ENCODE measurements at places on chromosomes 3 and 15.

DNA sequence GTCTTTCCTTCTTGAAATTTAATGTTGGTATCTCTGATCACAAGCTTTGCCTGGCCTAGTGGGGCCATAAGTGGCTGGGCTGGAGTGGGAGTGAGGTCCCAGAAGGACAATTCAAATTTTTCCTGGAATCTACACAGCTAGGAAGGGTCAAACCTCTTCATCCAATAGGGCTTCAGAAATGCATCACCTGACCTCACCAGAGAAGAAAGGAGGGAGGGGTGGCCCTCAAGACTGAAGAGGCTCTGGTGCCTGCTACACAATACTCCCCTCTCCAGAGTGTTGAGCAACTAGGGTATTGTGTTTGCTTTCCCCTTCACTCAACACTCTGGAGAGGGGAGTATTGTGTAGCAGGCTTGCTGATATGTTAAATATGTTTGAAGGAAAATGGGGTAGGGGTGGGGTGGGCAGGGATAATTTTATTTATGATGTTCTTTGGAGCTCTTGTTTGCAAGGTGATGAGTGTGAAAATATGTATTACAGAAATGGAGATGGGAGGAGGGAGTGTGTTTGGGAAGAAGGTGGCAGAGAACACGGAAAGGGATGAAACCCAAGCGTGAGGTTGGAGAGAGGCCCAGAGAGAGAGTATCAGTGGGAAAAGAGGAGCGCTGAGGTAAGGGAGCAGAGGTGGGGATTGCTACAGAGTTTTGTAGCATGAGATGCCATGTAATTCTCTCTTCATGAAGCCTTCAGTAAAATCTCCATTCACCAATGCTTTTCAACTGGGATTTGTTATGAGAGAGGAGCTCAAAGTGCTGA is 5.7 kb upstream of the KLHL24 start:
- DNase-seq = no peak

DNA sequence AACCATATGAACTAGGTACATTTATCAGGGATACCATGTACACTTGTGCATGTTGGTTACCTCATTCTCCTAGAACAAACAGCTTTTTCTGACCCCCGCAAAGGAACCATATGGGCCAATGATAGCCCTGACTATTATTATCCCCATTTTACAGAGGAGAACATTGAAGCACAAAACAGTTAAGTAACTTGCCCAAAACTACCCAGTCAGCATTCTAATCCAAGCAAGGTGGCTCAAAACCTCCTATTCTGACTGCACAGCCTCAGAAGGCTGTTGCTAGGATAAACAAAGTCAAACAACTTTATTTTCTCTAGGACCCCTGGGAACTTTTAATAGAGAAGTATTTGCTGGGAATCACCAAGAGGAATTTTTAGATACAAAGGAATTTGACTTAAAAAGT is 36.7 kb downstream of the CFAP44 start:
- no peak for DNase-seq

GRCh38 chr3:67706934-67707333 is 52.5 kb upstream of the SUCLG2 start:
- DNase-seq = no peak

GRCh38 chr3:60641354-60641753 is 609.9 kb downstream of the FHIT start:
- no peak for DNase-seq

GRCh38 chr15:39465843-39466749 is 114.8 kb upstream of the THBS1 start:
- DNase-seq = no peak

- DNase-seq = no peak
Measured at GRCh38 chr3:104628185-104628789, 738.4 kb upstream of the ALCAM start.

- DNase-seq = no peak
Measured at GRCh38 chr3:57793737-57794187, 37.7 kb downstream of the SLMAP start.

DNA sequence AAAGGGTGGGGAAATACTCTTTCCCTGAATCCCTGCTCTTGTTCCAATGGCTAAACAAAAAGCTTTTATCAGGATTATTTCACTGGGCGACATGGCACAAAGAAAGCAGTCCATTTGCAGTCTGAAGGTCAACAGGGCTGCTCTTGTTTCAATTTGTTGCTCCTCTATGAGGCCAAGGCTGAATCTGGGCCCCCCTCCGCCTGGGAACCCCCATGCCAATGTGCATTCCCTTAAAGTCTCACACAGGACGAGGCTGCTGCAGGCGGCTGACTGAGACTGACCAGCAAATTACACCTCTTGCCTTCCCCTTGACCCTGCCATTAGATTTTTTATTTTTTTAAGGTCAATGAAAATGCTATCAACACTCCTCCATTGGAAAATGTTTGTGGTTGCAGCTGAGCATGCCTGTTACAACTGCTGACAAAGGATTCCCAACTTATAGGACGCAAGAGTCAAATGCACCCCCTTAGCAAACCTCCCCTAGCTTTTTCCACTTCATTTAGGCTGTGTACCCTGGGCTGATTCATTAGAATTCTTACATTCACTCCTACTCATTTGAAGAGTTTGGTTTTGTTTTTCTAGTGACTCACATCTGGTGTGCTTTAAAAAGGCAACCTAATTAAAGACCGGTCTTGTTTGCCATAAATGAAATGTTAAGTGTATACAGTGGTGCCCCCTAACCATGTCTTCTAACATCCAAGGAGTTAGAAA is 60.8 kb upstream of the ARHGEF3 start:
- no peak for DNase-seq

- no peak for DNase-seq
Measured at GRCh38 chr3:168047190-168047795, 48.4 kb downstream of the GOLIM4 start.

DNA sequence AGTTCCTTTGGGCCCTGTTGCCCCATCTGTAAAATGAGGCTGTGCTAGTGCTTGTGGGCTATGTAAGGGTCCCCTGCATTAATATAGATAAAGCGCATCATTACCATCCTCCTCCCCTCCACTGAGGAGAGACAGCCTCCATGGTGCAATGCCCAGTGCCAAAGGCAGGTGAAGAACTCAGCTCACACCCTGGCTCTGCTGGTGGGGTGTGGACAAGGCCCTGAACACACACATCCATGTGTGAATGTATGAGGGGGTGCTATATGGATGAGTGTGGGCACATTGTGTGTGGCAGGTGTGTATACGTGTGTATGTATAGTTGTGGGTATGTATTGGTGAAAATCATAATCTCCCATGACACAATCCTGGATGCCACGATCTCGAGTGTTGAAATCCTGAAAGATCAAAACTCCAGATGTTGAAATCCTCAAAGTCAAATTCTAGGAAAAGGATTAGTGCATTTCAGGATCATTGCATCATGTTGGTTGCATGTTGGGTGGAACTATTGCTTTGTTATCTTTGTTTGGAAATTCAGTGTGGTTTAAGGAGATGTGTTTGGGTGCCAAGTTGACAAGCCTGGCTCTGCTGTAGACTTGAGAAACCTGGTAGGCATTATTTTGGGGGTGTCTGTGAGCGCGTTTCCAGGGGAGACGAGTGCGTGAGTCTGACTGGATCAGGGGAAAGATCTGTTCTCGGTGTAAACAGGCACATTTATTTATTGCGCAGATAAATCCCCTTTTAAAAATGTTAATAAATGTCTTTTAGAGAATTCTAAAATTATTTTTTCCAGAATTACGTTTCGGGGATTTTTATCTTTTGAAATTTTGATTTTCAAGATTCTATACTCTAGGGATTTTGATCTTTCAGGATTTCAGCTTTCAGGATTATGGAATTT is 42.0 kb upstream of the SEC61A1 start:
- no peak for DNase-seq

All from CD4-positive, alpha-beta T cell treated with Interleukin-15 for 1 hour (primary cell).